ENCODE measurements at places on chromosomes 4 and X.

GRCh38 chr4:141041021-141041476 lies 92.2 kb downstream of the RNF150 start:
- DNase-seq: no peak

GRCh38 chr4:2489081-2489805 lies 20.3 kb downstream of the RNF4 start:
- DNase-seq: no peak

- DNase-seq: no peak
These were observed 8.1 kb upstream of the HPF1 start for GRCh38 chr4:169765835-169766234.

- no peak for DNase-seq
These were observed 370.7 kb downstream of the FBXW7 start for GRCh38 chr4:152165146-152165545.

- no peak for DNase-seq
These were observed 205.5 kb downstream of the MID1 start for GRCh38 chrX:10414862-10415261.

GRCh38 chr4:54032558-54033135 lies 31.8 kb downstream of the CHIC2 start:
- DNase-seq: no peak

DNA sequence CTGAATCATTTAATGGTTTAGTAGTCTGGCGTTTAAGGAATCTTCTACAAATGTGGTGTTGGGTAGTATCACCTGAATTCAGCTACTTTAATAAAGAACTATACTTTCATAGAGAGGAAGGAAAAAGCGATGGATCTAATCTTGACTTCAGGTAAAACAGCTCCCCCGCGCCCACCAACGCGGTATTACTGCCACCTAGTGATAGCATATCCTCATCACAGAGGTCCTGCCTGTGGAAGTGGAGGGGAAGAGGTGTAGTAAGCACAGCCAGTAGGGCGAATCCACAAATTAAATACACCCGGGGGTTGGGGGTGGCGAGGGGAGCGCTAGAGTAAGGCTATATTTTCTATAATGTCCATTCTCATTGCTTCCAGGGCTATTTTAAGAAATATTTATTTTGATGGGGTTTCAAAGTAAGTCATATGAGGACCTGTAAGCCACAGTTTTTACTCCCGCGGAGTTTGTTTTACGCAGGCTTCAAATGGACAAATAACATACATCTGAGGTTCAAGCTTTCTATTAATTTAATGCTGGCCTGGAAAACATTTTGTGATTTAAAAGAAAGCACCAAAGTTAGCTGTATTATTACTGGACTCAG lies 8.3 kb upstream of the DAPP1 start:
- DNase-seq: peak; percentile 53

DNA sequence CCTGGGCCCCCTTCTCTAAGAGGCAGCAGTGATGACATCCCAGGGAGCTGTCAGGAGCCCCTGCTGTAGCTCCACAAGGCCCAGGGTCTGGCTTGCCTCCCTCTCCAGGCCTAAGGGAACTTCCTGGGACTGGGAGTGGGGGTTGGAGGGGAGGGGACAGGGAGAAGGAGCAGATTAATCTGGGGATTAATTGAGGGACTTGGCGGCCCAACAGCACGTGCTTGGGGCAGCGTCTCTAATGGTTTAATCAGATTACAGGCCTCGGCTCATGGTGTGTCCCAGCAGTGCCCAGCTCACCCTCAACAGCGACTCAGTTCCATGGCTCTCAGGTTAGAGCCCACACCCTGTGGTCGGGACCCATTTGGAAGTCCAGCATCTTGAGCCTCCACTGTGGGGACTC lies 47.9 kb downstream of the EFNB1 start:
- no peak for DNase-seq

Measured in activated CD8-positive, alpha-beta memory T cell treated with anti-CD3 and anti-CD28 coated beads for 1 hour (primary cell).